ENCODE measurements at places on chromosomes 16 and 17.

- DNase-seq, result no peak
Observed at GRCh38 chr16:72889616-72890582, 158.0 kb downstream of the ZFHX3 start.

- no peak for DNase-seq
Observed at GRCh38 chr17:76626442-76626841, 17.1 kb downstream of the ST6GALNAC1 start.

- no peak for DNase-seq
Observed at GRCh38 chr16:22357635-22357971, 16.8 kb downstream of the CDR2 start.

DNA sequence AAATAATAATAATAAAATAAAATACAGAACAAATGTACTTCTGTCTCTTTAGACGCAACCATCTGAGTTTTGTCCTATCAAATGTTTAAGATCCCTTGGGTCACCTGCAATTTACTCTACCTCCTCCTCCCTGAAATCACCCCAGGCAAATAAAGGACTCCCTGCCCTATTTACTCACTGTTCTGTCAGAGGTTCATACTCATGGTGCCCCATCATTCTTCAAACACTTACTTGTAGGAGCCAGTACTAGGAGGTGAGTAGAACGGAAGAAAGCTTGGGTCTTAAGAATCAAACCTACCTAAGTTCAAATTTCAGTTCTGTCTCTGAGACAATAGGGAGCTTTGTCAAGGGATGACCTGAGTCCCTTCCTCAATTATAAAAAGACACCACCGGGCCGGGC, 3.8 kb downstream of the TBC1D10B start:
- DNase-seq, result no peak

DNA sequence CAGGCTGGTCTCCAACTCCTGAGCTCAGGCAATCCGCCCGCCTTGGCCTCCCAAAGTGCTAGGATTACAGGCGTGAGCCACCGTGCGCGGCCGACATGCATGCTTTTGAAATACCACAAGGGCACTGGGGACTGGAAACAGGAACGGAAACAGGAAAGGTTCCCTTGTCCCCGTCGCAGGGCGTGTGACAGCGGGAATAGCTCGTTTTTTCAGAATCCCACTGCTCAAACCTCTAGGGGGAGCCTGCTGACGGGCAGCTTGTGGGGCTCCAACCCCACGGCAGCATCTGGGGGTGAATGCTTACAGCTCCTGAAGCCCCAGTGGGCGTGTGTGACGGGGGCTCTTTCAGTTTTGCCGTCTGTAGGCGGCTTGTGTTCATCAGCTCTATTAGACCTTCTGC, 18.8 kb upstream of the ASGR2 start:
- DNase-seq, result no peak

- no peak for DNase-seq
Observed at GRCh38 chr16:84996365-84996764, 15.0 kb downstream of the ZDHHC7 start.

DNA sequence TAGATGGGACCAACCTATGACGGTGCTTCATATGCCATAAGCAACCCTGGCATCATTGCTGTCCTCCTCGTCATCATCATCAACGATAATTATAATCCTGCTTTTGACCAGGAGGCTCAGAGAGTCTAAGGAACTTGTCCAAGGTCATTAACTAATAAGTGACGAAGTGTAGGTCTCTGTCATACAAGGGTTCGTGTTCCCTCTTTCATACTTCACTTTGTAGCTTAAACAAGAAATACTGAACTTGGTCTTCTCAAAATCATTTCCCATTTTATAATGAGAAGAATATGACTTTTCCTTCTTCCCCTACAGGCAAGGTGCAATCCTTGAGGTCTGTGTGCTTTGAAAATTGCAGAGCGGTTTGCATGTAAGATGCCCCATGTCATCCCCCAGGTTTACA, 31.2 kb upstream of the PIK3R6 start:
- DNase-seq, result no peak

DNA sequence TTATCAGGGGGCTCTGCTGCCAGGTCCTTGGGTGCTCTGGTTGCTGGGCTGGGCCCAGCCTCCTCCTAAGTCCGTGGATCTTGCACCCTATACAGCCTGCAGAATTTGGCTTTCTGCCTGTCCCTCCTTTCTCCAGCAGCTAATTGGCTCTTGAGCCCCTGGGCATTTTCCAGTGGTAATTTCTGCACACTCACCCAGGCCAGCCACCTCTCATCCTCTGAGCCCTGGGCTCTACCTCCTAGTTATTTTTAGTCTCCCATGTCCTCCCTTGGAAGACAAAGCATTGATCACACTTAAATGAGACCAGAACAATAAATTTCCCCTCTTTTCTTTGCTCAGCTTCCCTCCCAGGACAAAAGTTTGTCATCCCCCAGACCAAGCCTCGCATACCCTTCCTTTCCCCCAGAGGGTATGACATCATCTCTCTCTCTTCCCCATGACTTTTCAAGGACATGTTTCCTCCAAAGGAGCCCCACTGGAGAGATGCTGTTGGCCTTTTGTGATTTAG, 38.1 kb downstream of the C17orf75 start:
- no peak for DNase-seq

- DNase-seq, result no peak
Observed at GRCh38 chr17:79959042-79959441, 76.6 kb downstream of the TBC1D16 start.

GRCh38 chr16:15954814-15955151, 5.4 kb downstream of the ABCC1 start:
- DNase-seq, result no peak

DNA sequence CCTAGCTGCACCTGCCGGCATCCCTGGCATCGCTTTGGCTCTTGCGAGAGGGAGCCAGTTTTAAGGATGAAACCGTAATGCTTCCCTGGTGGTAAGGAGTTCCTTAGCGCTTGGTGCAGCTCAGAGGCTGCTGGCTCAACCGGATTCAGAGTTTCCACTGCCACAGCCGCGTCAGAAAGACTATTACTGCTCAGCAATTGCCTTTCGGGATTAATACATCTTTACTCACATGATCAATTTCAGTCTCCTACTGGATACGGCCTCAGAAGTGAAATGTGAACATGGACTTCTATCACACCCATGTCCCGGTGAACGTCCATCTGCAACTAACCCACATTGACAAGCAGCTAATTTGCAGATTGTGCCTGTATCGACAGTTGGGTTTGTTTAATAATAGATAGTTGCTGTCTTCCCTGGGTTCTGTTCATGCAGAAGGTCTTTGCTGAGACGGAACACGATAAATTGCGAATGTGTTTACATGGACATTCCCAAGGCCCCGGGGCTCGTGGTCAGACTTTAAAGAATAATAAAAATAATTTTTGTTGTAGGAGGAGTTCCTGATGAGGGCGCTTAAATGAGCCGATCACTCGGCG, 175.4 kb downstream of the ENGASE start:
- DNase-seq, result no peak

GRCh38 chr17:9432934-9433421, 142.6 kb downstream of the STX8 start:
- DNase-seq, result no peak

GRCh38 chr16:79826732-79827475, 226.4 kb upstream of the MAF start:
- DNase-seq, result no peak

DNA sequence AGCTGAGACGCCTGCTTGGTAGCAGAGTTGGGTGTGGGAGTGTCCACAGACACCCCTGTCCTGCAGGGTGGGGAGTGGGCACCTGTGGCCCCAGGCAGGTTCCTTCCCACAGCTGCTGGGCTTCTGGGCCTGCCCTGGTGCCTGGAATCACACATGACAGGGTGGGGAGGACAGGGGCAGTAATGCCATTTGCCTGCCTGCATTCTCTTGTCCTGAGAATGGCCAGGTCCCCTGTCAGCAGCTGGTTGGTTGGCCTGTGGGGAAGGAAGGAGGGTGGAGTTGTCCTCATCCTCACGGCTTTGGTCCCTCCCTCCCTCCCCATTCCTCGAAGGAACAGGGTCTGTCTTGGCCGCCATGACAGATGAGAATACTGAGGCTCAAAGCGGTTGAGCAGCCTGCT, 5.2 kb downstream of the PRSS53 start:
- DNase-seq, result no peak

DNA sequence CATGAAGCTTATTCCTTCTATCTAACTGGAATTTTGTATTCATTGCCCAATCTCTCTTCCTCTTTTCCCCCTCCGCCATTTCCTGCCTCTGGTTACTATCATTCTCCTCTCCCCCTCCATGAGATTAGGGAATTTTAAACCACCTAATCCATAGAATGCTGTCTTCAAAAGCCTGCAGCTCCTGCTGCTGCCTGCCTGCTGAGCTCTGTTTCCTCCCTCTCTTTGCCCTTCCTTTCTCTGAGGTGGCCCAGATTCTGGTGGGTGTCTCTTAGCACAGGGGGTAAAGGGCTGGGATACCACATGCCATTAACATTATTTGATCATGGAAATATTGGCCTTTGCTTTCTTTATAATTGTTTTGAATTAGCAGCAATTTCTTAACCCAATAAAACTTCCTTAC, 241.6 kb downstream of the CNTNAP4 start:
- no peak for DNase-seq

DNA sequence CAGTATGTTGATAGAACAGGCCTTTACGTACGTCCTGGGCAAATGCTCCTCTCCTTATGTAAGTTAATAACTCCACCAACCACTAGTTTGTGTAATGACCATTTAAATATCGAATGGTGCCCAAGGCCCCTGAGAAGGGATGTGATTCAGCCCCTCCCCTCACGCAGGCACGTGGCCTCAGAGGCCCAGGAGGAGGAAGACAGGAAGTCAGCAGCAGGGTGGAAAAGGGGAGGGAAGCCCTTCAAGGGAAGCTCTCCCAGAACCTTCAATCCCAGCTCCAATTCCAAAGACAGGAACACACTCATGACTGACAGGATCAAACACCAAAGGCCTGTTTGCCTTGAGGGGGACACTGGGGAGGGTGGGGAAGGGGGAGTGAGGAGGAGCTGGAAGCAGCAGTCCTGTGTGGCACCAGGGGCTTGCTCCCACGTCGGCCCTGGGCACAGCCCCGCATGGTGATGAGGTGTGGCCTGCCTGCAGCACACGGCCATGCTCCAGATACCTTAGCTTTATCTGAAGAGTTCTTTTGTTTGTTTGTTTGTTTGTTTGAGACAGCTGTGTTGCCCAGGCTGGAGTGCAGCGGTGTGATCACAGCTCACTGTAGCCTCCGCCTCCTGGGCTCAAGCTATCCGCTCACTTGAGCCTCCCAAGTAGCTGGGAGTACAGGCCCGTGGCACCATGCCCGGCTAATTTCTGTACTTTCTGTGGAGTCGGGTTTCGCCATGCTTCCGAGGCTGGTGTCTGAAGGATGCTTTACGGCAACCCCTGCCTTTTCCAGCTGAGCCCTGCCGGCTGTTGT, 105.0 kb downstream of the ZNF778 start:
- DNase-seq, result peak; percentile 69

DNA sequence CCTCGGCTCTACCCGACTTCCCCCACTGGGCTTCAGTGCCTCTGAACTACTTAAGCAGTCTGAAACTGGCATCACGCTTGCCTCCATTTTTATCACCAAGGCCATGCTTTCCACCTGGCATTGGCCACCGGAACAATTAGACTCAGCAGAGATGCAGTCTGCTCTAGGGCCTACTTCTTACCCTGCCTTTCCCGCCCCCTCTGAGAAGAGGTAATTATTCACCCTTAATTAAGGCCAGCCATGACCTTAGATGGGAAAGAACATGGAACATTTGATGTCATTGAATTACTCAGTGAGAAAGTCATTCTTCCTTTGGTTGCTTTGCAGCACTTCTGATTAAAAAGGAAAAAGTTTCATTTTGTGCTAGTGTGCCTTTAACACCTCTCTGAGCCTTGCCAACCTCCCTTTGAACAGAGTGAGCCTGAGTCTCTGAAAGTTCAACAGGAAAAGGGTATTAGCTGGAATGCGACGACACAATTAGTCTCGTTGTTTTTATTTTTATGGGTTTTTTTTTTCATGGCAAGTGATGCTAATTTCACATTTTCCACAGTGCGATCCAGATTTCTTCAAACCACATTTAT, 60.9 kb upstream of the TNRC6A start:
- DNase-seq, result no peak

GRCh38 chr16:19601083-19601976, 45.8 kb downstream of the VPS35L start:
- DNase-seq, result peak; percentile 22

GRCh38 chr16:65406116-65406515, 284.3 kb upstream of the CDH11 start:
- DNase-seq, result no peak

- no peak for DNase-seq
Observed at GRCh38 chr16:87095271-87095670, 221.9 kb downstream of the C16orf95 start.

- no peak for DNase-seq
Observed at GRCh38 chr16:53952215-53953208, 248.6 kb downstream of the FTO start.

DNA sequence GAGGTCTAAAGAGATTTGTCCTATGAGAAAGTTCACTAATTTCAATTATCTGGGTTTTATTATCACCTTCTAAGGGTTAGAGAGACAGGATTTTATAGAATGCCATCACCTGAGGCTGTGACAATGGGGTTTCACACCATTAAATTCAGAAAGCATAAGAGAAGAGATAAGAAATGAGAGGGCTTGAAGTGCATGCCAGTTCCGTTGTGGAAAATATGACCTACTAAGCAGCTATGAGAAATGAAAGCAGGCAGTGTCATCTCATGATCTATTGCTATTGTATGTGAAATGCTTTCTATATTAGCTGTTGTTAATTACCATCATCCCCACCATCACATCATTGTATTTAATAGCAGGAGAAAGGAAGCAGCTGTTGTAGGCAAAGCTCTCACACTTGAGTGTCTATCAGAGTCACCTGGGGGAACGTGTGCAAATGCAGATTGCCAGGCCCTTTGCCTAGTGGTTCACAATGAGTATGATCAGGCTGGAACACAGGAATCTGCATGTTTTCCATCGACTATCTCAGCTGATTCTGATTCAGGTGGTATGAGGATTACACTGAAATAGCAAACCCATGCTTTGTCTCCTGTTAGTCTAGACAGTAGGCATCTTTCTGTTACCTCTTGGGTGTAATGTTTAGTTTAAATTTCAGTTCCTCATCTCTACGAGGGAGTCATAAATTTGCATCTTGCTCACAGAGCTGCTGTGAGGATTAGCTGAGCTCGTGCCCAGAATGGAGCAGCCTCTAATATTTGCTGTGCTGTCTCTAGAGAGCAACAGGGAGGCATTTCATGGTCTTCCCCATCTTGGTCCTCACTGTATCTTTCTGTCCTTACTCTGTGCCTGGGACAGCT, 256.4 kb downstream of the CDH13 start:
- DNase-seq, result no peak

All from H54 (cell line).